HL-60 (cell line): ENCODE measurements at places on chromosomes 11 and 22.
A peak's percentile ranks its signal among the peaks of the same experiment; 100 is the strongest.

DNA sequence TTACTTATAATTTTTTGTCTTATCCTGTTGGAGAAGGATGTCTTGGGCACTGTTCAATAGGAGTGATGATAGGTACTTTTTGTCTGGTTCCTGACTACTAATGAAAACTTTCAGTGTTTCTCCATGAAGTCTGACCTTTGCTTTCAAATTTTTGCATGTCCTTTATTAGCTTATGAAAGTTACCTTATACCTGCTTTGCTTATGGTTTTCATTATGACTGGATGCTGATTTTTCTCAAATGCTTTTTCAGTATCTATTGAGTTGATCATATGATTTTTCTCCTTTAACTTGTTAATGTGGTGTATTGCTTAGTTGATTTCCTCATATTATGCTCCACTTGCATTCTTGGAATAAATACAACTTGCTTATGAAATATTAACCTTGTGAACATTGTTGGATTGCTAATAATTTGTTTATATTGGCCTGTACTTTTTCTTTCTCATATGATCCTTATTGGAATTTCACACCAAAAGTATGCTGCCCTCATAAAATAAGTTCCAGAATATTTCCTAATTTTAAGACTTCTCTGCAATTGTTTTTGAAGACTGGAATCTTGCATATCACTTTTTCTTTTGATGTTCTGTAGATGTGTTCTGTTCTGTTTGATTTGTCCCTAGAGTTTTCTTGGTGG lies 85.0 kb upstream of the SC5D start:
- DNase-seq = no peak

DNA sequence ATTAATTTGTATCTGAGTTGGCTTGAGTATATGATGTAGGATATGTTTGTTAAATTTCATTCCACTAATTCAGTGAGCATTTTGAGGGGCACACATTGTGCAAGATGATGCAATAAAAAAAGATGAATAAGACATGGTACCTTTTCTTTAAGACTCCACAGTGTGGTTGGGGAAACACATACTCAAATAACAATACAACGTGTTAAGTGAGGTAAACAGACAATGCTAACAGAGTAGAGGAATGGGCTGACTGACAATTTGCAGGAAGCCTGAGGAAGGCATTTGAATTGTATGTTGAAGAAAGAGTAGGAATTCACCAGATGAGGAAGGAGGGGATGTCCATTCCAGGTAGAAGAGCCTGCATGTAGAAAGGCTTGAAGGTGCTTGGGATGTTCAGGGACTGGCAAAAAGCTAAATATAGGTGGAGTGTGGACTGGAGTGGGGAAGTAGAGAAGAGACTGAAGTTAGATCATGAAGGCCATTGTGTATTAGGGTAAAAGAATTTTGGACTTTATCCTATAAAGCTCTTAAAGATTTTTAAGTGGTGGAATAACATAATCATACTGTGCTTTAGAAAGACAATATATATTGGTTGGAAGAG lies 6.8 kb downstream of the RNF169 start:
- DNase-seq = no peak

- DNase-seq = no peak
Observed at GRCh38 chr11:46667043-46667481, 33.4 kb downstream of the ARHGAP1 start.

DNA sequence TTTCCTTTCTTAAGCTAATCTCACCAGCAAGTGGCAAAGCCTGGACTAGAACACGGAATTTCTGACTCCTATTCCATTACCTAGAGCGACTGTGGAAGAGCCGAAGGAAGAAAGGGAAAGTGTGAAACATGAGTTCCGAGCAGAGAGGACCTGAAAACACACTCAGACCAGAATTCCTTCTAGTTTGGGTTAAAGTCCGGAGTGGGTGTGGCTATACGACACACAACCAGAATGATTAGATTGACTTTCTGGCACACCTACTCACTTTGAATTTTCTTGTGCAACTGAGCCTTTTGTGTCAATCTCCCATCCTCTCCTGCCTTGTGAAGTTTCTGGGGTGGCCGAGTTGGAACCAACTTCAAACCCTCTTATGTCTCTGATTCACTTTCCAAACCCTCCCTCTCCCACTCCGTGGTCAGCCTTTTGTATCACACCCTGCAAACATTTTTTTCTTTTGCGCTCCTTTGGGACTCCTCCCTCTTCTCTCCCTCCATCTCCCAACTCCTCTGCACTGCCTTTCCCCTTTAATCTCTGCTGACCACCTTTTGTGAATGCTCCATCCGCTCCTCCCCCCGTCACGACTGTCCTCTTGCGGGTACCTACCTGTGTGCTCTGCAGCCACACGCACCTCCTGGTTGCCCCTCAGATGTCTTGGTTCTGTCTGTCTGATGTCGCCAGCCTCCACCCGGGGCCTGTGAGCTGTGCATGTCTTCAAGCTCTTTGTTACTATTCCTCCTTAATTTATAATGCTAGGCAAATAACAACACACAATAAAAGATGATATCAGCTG lies 86.3 kb upstream of the BLID start:
- DNase-seq = no peak

- DNase-seq = no peak
Observed at GRCh38 chr11:133529807-133530500, 2.3 kb downstream of the OPCML start.

DNA sequence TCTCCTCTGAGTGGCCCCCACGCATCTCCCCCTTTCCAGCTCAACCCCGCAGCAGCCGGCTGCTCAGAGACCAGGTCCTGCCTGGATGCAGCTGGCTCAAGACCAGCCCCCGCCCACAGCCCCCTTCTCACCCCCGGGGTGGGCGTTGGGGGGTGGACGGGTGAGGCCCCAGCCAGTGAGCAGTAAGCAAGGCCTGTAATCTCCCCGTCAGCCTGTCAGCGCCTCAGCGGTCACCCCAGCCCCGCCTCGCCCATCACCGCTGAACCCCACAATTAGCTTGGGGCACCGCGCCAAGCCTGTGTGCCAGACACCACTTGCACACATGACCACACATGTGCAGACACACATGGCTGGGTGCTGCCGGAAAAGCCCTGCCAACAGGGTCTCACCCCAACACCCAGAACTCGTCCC lies 5.9 kb downstream of the PLXNB2 start:
- DNase-seq = no peak

DNA sequence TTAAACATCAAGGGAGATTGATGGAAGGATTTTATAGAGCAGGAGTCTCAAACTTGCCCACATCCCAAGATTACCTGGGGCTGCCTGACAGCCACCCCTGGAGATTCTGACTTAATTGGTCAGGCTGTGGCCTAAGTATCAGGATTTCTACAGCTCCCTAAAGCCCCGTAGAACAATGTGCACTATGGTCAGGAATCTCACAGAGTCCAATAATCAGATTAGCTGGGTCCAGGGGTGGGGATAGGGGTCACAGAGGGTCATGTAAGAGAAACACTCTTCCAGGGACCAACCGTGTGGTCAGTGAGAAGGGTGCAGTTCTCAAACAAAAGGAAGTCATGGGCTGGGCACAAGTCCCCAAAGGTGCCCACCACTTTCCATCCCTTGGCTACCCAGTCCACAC lies 20.5 kb upstream of the FBLN1 start:
- no peak for DNase-seq

GRCh38 chr11:32594272-32594671 lies 10.6 kb downstream of the EIF3M start:
- peak; percentile 68 for DNase-seq

GRCh38 chr11:31958076-31958735 lies 132.7 kb upstream of the RCN1 start:
- DNase-seq = peak; percentile 7

DNA sequence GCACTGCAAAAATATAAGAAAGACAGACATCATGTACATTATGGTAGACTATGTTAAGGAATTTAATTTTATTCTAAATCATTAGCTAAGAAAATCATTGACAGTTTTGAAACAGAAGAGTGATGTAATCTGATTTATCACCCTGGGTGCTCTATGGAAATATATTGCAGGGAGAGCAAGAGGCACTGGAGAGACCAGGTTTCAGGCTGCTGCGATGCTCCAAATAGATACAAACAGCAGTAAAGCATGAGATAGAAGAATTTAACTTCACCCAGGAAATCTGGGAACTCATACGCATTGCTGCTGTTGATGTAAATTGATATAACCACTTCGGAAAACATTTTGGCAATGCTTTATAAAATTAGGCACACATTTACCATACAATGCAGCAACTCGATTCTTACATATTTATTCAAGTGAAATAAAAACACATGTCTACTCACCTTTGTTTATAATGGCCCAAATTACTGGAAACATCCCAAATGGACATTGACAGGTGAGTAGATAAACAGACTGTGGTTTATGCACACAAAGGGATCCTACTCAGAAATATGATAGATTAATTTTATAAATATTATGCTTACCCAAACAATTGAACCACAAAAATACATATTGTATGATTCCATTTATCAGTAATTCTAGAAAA lies 535.1 kb upstream of the CHORDC1 start:
- DNase-seq = no peak

- DNase-seq = no peak
Observed at GRCh38 chr11:78800756-78801155, 226.1 kb upstream of the NARS2 start.

DNA sequence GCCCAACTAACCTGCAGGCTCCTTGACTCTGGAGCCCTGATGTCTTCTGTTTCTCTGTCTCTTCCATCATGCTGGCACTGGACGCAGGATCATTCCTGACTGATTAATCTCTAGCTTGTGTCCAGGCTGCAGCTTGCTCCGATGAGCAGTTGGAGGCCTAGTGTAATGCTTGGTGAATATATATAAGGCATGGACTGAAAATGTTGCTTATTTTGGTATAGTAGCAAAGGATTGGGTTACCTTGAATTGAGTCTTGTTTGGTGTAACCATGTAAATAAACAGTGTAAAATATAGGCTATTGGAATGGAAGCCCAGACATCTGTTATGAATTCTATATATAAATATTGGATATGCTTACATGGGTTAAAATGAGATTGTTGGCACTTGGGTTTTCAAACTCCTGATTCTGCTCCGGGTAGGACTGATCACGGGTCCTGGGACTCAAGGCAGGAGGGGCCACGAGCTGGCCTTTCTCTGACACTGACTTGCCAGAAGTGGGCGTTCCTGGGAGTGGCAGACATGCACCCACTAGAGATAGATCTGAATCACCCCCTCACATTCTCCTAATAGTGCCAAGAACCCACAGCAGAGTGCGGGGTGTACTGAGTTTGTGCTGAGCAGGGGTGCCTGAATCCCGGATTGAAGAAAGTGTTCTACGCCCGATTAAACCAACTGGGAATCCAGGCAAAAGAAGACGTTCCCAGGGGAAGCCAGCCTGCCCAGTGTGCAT lies 25.8 kb downstream of the LRP5 start:
- DNase-seq = no peak

DNA sequence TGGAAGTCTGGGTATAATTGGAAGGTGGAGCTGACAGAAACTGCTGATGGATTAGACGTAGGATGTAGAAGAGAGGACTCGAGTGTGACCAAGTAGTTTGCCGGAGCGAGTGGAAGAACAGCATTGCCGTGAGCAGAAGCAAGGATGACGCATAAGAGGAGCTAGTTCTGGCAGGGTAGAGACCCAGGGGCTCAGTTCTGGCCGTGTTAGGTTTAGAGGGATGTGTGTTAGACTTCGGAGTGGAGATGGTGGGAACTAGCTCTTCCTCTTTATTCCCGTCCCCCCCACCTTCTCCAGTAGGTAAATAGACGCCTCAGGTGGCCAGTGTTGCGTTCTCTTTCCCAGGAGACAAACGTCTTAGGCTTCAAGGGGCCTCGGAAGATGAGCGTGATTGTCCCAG lies 19.1 kb downstream of the TUB start:
- DNase-seq = no peak

- no peak for DNase-seq
Observed at GRCh38 chr11:69152733-69153421, 2.9 kb upstream of the SMIM38 start.

- no peak for DNase-seq
Observed at GRCh38 chr11:79242616-79243015, 198.2 kb downstream of the TENM4 start.

DNA sequence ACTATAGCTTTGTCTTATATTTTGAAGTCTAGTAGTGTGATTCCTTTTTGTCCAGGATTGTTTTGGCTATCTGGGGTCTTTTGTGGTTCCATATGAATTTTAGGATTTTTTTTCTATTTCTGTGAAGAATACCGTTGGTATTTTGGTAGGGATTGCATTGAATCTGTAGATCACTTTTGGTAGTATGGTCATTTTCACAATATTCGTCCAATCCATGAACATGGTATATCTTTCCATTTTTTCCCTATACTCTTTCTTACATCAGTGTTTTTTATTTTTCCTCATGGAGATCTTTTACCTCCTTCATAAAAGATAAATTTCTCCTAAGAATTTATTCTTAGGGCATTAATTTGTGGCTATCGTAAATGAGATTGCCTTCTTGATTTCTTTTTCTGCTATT lies 29.1 kb downstream of the MADD start:
- DNase-seq = no peak

GRCh38 chr11:124669193-124669592 lies 4.3 kb downstream of the SIAE start:
- no peak for DNase-seq

GRCh38 chr22:39234867-39235687 lies 9.7 kb downstream of the PDGFB start:
- no peak for DNase-seq

GRCh38 chr11:126711977-126712625 lies 288.5 kb downstream of the KIRREL3 start:
- DNase-seq = no peak

DNA sequence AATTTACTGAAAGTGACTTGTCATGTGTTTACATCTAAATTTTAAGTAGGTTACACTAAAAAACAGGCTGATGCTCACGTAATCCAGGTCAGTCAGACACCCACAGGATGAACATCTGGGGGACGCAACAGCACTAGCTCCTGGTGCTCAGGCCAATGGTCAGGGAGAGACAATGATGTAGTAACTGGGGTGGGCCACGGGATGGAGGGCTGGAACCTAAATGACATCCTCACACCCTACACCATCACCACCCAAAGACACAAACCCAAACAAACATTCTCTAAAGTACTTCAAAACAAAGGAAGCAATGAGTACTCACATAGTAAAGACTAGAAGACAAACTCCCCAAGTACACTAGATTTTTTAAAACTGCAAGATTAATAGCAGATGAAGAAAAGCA lies 53.5 kb upstream of the SLC25A1 start:
- no peak for DNase-seq
